Right atrium auricular region (tissue), 2 donors: ENCODE measurements at places on chromosomes 2 and 18.

- DNase-seq, result no peak
Measured at GRCh38 chr2:212484563-212485080, 54.0 kb downstream of the ERBB4 start.

DNA sequence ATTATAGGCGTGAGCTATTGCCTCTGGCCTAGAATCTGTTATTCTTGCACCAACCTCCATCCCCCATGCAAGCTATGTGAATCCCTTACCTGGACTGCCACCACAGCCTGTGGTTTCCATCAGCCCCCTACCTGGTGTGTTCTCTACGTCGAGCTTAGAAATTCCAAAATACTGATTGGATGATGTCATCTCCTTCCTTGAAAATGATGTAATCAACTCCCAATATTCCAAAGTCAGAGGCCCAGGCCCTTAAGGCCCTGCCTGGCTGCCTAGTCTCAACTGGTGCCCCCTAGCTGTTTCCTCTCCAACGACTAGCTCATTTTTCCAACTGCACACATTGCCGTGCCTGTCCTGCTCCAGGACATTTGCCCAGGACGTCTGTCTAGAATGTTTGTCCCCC lies 41.3 kb upstream of the GBX2 start:
- peak; percentile 11 for DNase-seq

GRCh38 chr18:61743775-61744531 lies 148.9 kb downstream of the RNF152 start:
- DNase-seq, result peak; percentile 74

- no peak for DNase-seq
Measured at GRCh38 chr18:12645254-12645653, 12.7 kb downstream of the SPIRE1 start.

DNA sequence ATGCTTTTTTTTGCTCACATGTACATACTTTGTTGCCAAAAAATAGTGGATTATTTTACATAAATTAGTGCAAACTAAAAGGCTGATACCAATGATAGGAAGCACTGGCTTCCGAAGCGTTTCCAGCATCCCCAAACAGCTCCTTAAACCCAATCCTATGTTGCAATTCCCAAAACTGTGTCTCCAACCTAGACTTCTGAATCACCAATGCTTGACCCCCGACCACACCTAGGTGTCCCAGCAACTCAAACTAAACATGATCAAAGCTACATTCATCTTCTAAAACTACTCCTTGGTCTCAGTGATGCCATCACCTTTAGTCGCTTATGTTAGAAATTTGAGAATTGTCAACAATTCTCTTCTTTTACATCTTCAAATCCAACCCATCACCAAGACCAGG lies 13.4 kb downstream of the ATP8B1 start:
- DNase-seq, result no peak

GRCh38 chr2:200578778-200579177 lies 7.0 kb upstream of the AOX1 start:
- DNase-seq, result no peak

DNA sequence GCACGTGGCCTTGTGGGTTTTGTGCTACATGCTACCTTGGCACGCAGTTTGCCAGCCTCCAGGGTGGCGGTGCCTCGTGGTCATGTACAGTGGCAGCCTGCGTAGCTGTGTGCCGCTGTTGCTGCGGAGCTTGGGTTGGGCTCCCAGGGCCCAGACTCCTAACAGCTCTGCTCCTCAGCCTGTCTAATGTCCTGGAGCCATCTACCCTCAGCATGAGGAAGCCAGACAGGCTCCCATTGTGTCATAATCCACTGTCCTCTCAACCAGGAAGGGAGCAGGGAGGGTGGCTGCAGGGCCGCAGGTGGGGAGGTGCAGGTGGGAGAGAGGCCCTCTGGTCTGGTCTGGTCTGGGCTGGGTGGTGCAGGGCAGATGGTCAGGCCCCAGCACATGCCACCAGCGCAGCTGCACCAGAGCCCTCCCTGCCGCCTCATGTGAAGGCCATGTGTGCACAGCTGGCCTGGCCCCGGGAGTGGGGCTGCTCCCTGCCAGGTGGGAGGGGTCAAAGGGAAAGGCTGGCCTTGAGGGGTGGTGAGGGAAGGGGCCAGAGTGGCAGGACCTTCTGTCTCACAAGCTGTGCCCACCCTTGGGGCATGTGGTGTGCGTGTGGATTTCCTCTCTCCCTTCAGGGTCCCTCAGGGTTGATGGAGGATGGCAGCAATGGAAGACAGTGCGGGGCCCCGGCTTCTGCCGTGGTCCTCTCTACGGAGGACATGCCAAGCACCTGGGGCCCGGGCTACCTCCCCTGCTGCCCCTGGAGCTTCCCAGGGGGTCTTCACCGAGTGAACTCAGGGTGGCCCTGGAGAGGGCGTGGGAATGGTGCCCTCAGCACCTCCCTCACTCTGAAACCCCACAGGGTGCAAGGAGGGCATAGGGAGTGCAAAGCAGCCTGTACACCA lies 4.8 kb downstream of the ATOH8 start:
- DNase-seq, result no peak

GRCh38 chr2:208363485-208363884 lies 43.1 kb upstream of the PTH2R start:
- no peak for DNase-seq

DNA sequence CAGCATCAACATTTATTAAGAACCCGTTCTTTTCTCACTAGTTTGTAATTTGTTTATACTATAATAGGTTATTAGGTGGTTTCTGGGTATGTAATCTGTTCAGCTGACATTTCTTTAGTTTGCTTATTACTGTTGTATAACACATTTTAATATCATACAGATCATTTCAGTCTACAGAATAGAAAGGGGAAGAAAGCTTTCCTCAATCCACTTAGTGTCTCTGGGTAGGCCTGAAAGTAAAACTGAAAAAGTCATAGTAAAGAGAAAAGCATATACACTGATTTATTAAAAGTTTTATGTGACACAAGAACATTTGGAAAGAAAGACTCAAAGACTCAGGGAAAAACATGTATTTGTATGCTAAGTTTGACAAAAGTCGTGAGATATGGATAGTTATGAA lies 16.8 kb upstream of the KCNJ3 start:
- no peak for DNase-seq

DNA sequence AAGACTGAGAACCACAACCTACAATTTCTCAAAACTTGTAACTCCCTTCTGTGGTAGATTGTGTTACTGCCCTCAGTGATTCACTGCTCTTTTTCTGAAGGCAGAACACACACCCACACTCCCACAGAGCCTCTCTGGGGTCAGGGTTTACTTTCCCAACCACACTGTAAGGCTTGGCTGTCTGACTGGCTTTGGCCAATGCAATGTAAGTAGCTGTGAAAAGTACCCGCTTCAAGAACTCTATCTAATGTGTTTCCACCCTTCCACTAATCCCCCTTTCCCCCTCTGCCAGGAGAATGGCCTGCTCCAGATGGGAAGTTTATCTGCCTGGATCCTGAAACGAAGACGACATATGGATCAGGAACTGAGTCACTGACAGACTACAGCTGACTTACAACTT lies 222.7 kb downstream of the CDH2 start:
- no peak for DNase-seq

GRCh38 chr2:237888389-237888788 lies 29.0 kb downstream of the RAMP1 start:
- DNase-seq, result no peak

DNA sequence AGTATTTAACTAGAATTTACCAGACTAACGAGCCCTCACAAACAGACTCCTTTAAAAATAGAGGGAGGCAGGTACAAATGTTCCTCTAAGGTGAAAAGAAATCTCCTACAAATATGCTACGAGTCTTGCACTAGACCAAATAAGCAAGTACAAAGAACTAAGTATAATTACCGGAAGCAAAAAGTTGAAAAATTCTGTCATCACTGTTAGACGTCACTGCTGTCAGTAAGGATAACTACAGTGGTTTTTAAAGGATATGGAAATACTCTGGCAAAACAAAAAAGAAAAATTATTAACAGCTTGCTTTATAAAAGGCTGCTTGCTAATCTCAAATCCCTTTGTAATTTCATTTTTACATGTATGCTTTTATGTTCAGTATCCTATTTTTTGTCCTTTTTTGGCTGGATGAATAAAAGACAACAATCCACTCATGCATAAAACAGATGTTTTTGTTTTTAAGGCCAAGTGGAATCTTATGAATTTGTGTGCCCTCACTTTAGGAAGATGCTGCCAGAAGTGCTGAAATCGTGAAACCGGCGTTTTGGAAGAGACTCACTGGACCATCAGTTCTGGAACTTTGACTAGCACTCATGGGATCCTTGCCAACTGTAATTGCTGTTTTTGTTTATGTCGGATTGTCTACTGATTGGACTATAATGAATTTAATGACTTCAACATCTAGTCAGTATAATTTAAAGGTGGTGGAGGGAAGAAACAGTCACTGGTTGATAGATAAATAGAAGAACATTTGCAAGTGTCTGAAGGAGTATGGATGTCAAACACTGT lies 6.7 kb downstream of the ZNF521 start:
- no peak for DNase-seq

DNA sequence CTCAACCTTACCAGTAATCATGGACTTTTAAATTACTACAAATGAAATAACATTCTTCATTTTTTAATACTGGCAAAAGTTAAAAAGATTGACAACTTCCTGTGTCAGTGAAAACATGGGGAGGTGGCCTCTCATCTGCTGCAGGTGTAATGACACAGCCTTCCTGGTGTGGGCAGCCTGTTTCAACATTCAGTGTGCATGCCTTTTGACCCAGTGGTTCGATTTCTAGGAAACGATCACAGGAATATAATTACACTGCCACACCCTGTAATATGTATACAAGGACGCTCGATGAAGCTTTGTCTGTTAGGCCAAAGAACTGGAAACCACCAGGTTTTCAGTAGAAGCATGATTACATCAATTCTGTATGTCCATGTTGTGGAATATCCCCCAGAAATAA lies 68.7 kb downstream of the MTHFD2 start:
- DNase-seq, result no peak

DNA sequence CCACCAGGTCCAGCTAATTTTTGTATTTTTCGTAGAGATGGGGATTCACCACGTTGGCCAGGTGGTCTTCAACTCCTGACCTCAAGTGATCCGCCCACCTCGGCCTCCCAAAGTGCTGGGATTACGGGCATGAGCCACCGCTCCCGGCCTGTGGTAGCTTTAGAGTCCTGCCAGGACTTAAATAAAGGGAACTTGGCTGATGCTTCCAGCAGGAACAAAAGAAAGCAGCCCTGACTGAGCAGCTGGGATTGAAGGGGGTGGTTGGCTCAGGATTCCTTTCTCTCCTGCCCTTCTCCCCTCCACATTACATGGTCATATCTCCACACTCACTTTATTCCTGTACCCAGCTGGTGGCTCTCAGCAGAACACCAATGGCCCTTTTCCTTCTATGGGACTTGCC lies 20.0 kb downstream of the EFHD1 start:
- DNase-seq, result no peak

DNA sequence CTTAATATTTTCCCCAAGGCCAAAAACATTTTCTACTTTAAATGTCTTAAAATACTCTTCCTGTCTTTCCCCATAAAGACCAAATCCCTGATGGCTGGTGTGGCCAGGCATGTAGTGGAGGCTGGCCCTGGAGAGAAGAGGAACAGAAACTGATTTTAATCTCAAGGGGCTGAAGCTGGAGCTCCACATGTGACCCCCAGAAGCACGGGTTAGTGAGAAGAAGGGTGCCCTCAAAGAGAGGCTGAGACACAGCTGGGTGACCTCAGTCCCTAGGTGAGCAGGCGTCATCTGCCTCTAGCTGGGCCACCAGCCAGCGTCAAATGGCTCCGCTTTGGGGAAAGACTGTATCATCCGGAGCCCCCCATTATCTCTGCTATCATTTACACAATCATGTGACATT lies 19.3 kb upstream of the TMEM18 start:
- DNase-seq, result no peak

DNA sequence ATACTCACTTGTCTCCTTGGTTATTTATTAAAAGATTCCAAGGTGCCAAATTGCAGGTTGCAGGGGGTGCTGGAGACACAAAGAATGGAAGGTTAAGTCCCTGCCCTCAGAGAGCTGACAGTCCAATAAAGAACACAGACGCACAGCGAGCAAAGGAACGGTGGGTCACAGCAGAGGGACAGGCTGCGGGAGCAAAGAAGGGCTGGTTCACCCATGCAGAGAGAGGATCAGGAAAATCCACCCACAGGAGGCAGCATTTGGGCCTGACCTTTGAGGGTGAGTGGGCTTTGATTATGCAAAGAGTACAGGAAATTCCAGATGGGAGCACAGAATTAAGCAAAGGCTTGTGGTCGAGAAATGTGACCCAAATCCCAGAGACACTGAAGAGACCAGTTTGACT lies 45.0 kb downstream of the ZBTB7C start:
- no peak for DNase-seq

DNA sequence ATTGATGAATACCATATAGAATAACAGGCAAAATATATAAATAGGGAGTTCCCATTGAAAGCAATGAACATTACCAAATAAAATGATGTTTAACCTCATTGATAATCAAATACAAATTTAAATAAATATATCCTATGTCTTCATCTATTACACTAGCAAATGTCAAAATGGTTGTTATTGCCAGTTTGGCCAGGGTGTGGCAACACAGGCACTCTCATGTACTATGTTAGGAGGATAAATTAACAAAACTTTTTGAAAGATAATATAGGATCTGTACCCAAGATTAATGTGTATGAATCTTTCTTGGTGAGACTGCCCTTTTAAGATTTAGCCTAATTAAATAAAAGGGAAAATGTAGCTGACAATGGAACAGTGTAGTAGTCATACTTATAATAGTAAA lies 659.3 kb downstream of the ERBB4 start:
- DNase-seq, result no peak

DNA sequence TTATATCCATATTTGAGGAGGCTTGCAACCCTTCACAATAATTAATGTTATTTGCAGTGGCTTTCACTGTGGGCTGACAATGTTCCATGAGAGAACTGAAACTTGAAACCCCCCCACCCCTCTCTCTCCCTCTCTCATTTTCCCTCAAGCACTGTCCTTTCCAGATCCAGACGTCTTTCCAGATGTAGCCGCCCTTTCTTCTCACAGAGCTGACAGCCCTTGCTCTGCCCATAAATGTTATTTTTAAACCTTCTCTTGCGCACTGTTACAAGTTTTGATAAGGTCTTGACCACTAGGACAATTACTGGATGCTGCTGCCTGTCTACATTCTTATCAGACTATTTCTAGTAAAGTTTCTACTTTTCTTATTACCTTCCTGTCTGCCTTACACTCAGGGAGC lies 91.4 kb upstream of the LINC00305 start:
- no peak for DNase-seq

GRCh38 chr18:56473400-56474024 lies 164.9 kb downstream of the TXNL1 start:
- no peak for DNase-seq

DNA sequence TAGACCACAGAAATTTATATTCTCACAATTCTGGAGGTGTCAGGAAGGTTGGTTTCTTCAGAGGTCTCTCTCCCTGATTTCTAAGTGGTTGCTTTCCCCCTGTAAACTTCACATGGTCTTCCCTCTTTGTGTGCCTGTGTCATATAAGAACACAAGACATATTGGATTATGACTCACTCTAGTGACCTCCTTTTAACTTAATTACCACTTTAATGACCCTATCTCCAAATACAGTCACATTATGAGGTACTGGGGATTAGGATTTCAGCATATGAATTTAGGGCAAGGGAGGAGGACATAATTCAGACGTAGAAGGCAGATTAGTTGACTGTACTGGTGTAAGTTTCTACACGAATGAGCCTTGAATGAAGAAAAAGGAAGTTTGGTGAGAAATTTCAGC lies 38.2 kb upstream of the EPHA4 start:
- no peak for DNase-seq
